ENCODE measurements at places on chromosomes 16 and 17. TPM values are rescaled to one million over a fixed set of nuclear protein-coding genes. Genes with fewer than 3 reads are reported as not detected.

TBC1D26 gene
- not detected for total RNA-seq

KCNH6 gene
- not detected for total RNA-seq

COTL1 gene
- 317 TPM for total RNA-seq

NTN3 gene
- not detected for total RNA-seq

Data from Caki2 (cell line).